ENCODE measurements at places on chromosomes 16 and 17. TPM values are rescaled to one million over a fixed set of nuclear protein-coding genes. Genes with fewer than 3 reads are reported as not detected.

- DNase-seq, result no peak
Measured at GRCh38 chr16:26791169-26791568, 275.6 kb upstream of the C16orf82 start.

GRCh38 chr16:7534749-7535148, 202.1 kb downstream of the RBFOX1 start:
- no peak for DNase-seq

- DNase-seq, result no peak
Measured at GRCh38 chr16:60217787-60218186, 1483.7 kb upstream of the GOT2 start.

The NUDT21 gene
- polyA plus RNA-seq, result 111 TPM

The CCL5 gene
- polyA plus RNA-seq, result not detected
